Fibroblast of the aortic adventitia (primary cell): ENCODE measurements at places on chromosomes 6 and 20.

DNA sequence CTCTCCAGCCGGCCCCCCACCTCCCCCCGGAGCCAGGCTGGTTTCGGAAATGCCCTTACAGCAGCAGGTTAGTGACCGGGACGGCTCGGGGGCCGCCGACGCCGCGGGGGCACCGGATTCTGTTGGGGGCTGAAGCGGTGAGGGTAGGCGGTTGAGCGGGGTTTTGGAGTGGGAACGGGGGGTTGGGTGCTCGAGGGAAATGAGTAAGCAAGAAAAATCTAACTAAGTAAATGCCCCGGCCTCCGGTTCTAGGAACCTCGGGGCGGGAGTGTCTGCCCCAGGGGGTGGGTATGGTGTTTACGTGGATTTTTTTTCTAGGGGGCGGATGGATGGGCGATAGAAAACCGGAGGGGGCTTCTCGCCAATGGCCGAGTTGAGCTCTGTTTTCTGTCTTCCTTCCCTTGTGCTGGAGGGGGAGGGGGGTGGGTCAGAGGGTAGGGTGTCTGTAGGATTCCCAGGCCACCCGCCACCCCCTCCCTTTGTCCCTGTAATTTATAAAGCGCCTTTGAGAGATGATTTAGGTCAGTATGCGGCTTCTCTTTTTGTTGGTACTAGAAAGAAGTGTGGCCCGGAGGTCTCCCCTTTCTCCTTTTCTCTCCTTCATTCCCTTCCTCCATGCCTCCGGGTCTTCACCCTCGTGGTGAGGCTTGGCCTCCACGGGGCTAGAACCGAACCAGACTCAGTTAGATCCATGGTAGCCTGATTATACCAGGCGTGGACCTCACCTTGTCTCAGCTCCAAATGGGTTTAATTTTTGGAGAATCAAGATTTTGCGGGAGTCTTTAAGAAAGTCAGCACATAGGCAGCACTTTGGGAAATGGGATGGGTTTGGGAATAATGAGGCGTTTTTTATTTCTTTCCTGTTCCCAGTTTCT lies 2.3 kb downstream of the E2F3 start:
- DNase-seq = peak; percentile 49

DNA sequence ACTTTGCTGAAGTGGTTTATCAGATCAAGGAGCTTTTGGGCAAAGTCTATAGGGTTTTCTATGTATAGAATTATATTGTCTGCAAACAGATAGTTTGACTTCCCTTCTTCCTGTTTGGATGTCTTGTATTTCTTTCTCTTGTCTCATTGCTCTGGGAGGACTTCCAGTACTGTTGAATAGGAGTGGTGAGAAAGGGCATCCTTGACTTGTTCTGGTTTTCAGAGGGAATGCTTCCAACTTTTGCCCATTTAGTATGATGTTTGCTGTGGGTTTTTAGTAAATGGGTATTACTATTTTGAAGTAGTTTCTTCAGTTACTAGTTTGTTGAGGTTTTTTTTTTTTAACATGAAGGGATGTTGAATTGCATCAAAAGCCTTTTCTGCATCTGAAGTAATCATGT lies 36.1 kb downstream of the KCNS1 start:
- DNase-seq = no peak

DNA sequence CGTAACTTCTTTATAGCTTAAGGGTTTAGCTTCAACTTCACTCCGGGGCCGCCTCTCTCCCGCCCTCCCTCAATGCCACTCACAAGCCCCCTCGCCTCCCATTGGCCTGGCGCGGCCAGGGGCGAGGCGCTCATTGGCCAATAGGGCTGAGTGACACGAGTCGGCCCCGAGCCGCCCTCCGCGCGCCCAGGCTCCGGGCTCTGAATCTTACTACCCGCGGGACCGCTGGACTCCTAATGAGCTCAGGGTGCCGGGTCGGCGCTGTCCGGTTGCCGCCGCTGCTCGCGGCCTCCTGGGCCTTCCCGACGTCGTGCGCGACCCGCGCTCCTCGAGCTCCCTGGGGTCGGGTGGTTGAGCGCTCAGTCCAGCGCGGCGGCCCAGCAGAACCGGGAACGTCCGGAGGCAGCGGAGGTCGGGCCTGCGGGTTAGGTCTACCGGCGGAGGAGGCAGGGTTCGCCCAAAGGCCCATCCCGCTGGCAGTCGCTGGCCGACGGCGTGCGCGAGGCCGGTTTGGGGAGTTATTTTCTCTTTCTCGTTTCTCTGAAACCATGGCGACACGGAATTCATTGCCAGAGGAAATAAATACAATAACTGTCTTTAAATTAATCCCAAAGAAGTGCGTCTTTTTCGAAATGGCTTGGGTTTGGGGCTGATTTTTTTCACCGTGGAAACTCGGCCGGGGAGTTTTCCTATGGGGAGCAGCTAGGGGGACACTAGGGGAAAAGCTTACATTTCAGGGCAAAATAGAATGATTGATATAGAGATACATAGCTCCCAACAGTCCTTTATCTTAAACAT lies at the start of gene SIM1:
Gene SIM1 (minus strand): TSS at position 19 of the 798 bp plus-strand sequence. CDS start 1,453 bp downstream, outside the sequence.
- DNase-seq = no peak

- no peak for DNase-seq
These were observed 131.6 kb downstream of the COL9A1 start for GRCh38 chr6:70171236-70171635.
